ENCODE measurements at places on chromosomes 6 and 20. TPM values are rescaled to one million over a fixed set of nuclear protein-coding genes. Genes with fewer than 3 reads are reported as not detected.

DNA sequence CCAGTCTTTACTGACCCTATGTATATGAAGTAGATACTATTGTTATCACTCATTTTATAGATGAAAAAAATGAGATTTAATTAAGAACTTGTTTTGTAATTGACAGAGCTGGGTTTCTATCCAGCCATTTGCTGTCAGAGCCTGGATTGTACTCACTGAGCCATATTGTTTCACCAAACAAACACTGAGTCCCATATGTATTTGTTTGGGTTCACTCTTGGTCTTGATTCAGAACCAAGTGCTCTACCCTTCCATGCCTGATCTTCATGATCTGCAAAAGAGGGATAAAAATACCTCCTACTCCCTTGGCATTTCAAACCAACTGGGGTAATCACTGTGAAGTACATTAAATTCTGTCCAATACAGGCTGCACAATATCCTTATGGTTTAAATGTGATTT lies 52.4 kb downstream of the OPN5 start:
- peaks cover 5% of the 10 kb centered on the region for H3K27me3 ChIP-seq
- H3K4me3 ChIP-seq = no peak overlapping the region
- no peak for DNase-seq
- H3K27ac ChIP-seq = no peak overlapping the region
- peaks cover 6% of the 10 kb centered on the region for H3K4me1 ChIP-seq

DNA sequence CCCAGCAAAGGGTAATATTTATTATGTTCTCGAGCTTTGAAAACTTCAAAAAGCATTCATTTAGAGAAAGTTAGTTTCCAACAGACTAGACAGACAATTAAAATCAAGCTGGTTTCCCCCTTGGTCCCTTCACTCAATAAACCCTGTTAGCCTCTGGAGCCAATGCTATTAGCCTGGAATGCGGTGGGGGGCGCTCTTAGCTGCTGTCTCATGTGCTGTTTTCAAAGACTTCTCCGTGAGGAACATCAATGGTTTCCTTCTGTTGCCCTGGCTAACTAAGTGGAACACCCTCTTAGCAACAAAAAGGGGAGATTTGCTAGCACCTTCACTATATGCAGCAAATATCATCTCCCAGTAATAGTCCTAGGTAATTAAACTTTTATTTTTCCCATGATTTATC lies 86.4 kb downstream of the LY86 start:
- H3K4me1 ChIP-seq = peaks cover 25% of the 10 kb centered on the region
- peaks cover 10% of the 10 kb centered on the region for H3K36me3 ChIP-seq
- no peak for DNase-seq
- no peaks in the 10 kb centered on the region for H3K27me3 ChIP-seq
- H3K27ac ChIP-seq = no peak overlapping the region

DNA sequence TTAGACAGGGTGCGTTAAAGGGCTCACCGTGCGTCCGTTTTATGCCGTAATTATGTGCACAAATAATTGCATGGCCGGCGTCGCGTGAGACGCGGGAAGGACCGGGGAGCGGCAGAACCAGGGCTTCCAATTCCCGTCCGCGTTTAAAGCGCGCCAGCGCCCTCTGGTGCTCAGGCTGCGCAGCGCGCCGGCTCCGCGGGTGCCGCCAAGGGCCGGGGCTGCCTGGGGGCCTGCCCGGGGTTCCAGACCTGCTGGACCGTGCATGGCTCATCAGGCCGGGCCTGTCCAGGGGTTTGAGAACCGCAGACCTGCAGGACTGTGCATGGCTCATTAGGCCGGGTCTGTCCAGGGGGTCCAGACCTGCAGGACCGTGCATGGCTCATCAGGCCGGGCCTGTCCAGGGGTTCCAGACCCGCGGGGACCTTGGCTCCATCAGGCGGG lies 369.0 kb downstream of the THBS2 start:
- peaks cover 8% of the 10 kb centered on the region for H3K4me1 ChIP-seq
- H3K4me3 ChIP-seq = peak overlapping the region; percentile 73
- no peaks in the 10 kb centered on the region for H3K27me3 ChIP-seq
- H3K27ac ChIP-seq = peak overlapping the region; percentile 52

GRCh38 chr20:20448881-20449280 lies 81.0 kb downstream of the INSM1 start:
- no peak overlapping the region for H3K4me3 ChIP-seq
- peaks cover 17% of the 10 kb centered on the region for H3K4me1 ChIP-seq
- peaks cover 5% of the 10 kb centered on the region for H3K36me3 ChIP-seq

GRCh38 chr6:134622382-134623173 lies 304.7 kb upstream of the SGK1 start:
- H3K36me3 ChIP-seq = no peaks in the 10 kb centered on the region
- peaks cover 17% of the 10 kb centered on the region for H3K27me3 ChIP-seq
- no peak overlapping the region for H3K27ac ChIP-seq
- DNase-seq = no peak
- H3K4me1 ChIP-seq = peaks cover 8% of the 10 kb centered on the region

MYH7B gene
- 0.26 TPM for total RNA-seq

DNA sequence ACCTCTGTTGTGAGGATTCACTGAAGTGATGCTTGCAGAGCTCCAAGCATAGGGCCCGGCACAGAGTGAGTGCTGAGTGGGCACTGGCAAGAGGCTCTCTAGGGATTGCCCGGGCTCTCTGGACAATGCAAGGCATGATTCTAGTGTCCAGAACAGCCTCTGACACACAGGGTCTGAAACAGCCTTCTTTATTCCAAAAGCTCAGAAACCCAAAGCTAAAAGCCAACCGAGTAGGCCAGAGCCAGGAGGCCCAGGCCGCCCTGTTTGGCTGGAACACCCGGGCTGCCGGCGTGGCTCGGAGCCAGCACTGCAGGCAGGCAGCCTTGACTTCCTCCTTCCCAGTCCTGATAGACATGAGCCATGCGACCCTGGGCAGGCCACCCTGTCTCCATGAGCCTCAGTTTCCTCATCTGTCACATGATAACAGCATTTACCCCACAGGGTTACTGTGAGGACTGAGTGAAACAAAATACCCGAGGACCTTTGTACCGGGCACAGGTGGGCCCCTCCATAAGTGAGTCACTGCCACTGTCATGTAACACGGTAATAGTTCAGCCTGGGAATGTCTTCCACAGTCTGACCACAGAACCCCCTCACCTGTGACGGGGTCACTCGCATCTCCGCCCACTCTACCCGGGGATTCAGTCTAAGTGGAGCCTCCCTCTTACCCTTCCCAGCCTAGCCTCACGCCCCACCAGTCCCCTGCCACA lies 51.5 kb downstream of the PTPRT start:
- H3K27me3 ChIP-seq = no peaks in the 10 kb centered on the region
- no peak for DNase-seq
- H3K27ac ChIP-seq = no peak overlapping the region
- no peak overlapping the region for H3K4me3 ChIP-seq
- no peaks in the 10 kb centered on the region for H3K4me1 ChIP-seq

DNA sequence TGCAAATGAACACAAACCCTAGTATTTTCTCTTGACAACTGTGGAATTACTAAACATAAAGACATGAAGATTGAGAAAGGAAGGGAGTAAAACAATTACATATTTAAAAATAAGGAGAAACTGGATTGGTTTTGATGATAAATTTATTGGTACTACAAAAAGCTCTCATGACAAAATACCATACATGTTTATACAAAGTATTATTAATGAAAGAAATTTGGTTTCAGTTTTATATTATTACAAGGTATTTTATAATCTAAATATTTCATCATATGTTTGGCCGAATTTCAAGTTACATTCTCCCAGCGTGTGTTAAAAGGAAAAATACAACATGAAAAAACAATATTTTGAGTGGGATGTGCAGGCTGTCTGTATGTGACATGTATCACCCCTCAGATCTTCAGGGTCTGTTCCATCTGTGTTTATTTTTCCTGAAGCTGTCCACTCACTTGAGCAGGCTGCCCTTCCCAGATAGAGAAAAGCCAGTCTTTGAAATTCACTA lies 568.4 kb downstream of the NKAIN2 start:
- DNase-seq = no peak
- H3K27ac ChIP-seq = no peak overlapping the region
- H3K4me3 ChIP-seq = no peak overlapping the region
- H3K36me3 ChIP-seq = no peaks in the 10 kb centered on the region
- H3K4me1 ChIP-seq = no peaks in the 10 kb centered on the region

KCNS1 gene
- 0.18 TPM for total RNA-seq

TEAD3 gene
- 0.16 TPM for total RNA-seq

- no peak overlapping the region for H3K27ac ChIP-seq
- no peak for DNase-seq
- H3K36me3 ChIP-seq = no peaks in the 10 kb centered on the region
- peaks cover 17% of the 10 kb centered on the region for H3K27me3 ChIP-seq
These were observed 33.7 kb upstream of the ZNF133 start for GRCh38 chr20:18254615-18255014.

- DNase-seq = no peak
- peaks cover 9% of the 10 kb centered on the region for H3K4me1 ChIP-seq
- H3K27ac ChIP-seq = no peak overlapping the region
- peaks cover 10% of the 10 kb centered on the region for H3K36me3 ChIP-seq
- H3K4me3 ChIP-seq = no peak overlapping the region
These were observed 108.5 kb upstream of the MAP7 start for GRCh38 chr6:136658711-136659110.

- no peak for DNase-seq
- no peak overlapping the region for H3K4me3 ChIP-seq
- H3K4me1 ChIP-seq = peaks cover 60% of the 10 kb centered on the region
- H3K27ac ChIP-seq = no peak overlapping the region
These were observed 33.9 kb downstream of the SUN5 start for GRCh38 chr20:32970115-32970972.

GRCh38 chr6:155542036-155542435 lies 86.4 kb upstream of the NOX3 start:
- H3K4me3 ChIP-seq = no peak overlapping the region
- no peak for DNase-seq
- H3K4me1 ChIP-seq = no peaks in the 10 kb centered on the region
- H3K36me3 ChIP-seq = no peaks in the 10 kb centered on the region
- no peak overlapping the region for H3K27ac ChIP-seq

- no peak overlapping the region for H3K4me3 ChIP-seq
- no peaks in the 10 kb centered on the region for H3K4me1 ChIP-seq
- H3K36me3 ChIP-seq = no peaks in the 10 kb centered on the region
- H3K27me3 ChIP-seq = peaks cover 37% of the 10 kb centered on the region
These were observed 214.3 kb downstream of the DLL1 start for GRCh38 chr6:170076466-170077165.

DNA sequence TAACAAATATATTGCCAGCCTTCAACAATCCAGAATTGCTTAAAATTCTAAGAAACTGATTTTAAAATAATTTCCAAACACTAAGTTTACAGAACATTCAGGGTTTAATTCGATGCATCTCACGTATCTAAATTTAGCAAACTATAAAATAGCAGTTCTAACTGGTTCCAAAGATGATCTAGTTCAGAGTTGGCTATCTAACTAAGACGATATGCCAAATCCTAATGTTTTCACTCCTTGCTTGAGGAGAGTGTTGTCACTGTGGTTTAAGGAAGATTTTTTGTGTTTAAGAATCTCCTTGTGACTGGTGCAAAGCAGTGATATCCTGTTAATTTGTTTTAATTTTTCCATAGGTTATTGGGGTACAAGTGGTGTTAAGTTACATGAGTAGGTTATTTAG lies 311.5 kb upstream of the ID4 start:
- H3K27ac ChIP-seq = no peak overlapping the region
- no peaks in the 10 kb centered on the region for H3K36me3 ChIP-seq
- no peak overlapping the region for H3K4me3 ChIP-seq
- H3K27me3 ChIP-seq = no peaks in the 10 kb centered on the region
- no peak for DNase-seq

ZNF391 gene
- total RNA-seq = 0.73 TPM

DNA sequence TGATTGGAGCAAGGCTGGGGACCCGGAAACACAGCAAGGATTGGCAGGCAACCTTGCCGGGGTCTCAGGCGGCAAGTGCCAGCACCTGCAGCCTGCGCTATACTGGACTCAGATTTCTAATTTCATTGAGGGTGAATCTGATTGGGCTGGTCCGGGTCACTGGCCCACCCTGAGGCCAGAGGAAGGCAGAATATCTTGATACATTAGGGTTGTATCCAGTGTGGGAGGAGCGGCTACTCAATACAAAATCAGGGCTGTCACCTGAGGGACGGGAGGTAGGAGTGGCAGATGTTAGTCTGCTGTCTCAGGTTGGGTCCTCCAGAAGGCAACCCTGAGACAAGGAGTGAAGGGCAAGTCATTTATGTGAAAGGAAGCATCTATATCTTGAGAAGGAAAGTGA lies 40.7 kb downstream of the BFSP1 start:
- H3K4me1 ChIP-seq = no peaks in the 10 kb centered on the region
- H3K4me3 ChIP-seq = no peak overlapping the region
- peaks cover 15% of the 10 kb centered on the region for H3K27me3 ChIP-seq
- no peak overlapping the region for H3K27ac ChIP-seq
- no peaks in the 10 kb centered on the region for H3K36me3 ChIP-seq

BPI gene
- total RNA-seq = not detected

DNA sequence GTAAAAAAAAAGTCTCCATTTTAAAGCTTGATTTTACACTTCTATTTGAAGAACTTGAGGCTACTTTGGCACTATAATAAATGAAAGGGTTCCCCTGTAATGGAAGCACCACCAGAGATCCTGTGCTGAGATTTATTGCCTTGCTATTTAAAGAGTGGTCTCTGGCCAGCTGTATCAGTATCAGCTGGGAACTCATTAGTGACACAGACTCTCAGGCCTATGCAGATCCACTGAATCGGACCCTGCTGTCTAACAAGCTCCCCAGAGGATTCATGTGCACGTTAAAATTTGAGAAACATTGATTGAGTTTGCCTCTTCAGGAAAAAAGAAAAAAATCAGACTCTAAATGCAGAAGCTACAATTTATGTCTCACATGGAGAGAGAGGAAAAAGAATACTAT lies 299.9 kb upstream of the BMP2 start:
- H3K4me1 ChIP-seq = no peaks in the 10 kb centered on the region
- no peaks in the 10 kb centered on the region for H3K27me3 ChIP-seq
- no peaks in the 10 kb centered on the region for H3K36me3 ChIP-seq
- no peak overlapping the region for H3K27ac ChIP-seq

GRCh38 chr6:75147512-75147911 lies 58.3 kb downstream of the COL12A1 start:
- H3K27ac ChIP-seq = no peak overlapping the region
- H3K36me3 ChIP-seq = no peaks in the 10 kb centered on the region
- no peak overlapping the region for H3K4me3 ChIP-seq
- DNase-seq = no peak

DNA sequence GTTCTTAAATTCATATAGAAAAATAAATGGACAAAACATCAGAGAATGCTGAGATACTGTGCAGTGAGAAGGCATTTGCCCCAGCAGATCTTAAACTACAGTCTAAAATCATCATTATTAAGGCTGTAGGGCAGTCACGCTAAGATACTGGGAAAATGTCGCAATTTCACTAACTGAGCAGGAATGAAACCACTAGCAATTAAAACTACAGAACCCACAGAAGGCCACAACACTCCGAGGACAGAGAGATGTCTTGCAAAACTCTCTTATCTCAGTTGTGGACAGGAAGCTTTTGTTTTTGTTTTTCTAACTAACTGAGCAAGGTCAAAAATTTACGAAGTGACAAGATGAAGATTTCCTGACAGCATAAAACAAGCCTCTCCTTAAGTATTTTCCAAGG lies 18.2 kb downstream of the GNAS-AS1 start:
- peaks cover 56% of the 10 kb centered on the region for H3K27me3 ChIP-seq
- peaks cover 19% of the 10 kb centered on the region for H3K4me1 ChIP-seq
- no peak for DNase-seq
- H3K4me3 ChIP-seq = no peak overlapping the region
- H3K36me3 ChIP-seq = peaks cover 3% of the 10 kb centered on the region

Measured in activated CD8-positive, alpha-beta memory T cell treated with anti-CD3 and anti-CD28 coated beads, Interleukin-2, amount 10 ng/mL, durations not matched to agents 7 days and 5 days (primary cell).